ENCODE measurements at places on chromosomes 4 and X. TPM values are rescaled to one million over a fixed set of nuclear protein-coding genes. Genes with fewer than 3 reads are reported as not detected.

GRCh38 chrX:9440116-9440844, 24.6 kb upstream of the TBL1X start:
- DNase-seq: no peak

- DNase-seq: no peak
Measured at GRCh38 chrX:51853251-51853650, 40.2 kb upstream of the MAGED1 start.

DNA sequence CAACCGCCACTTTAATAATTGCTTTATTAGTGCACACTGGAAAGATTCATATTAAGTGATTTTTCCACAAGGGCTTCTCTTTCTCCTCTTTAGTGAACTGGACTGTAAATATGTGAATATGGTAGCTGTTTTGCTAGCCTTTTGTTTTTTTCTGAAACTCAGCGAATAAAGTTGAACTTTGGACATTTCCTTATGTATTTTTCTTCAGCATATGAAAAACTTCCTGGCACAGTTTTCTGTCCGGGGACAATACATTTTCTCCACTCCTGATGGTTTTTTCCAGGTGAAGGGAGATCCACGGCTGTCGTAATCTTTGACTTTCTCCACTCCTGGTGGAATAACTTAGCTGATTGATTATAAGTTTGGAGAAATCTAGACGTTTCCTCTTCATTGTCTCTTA, 457.4 kb upstream of the FAT1 start:
- no peak for DNase-seq

GRCh38 chr4:58225460-58225859, 1115.3 kb upstream of the IGFBP7 start:
- DNase-seq: no peak

- no peak for DNase-seq
Measured at GRCh38 chr4:102598762-102599374, 97.7 kb downstream of the NFKB1 start.

GRCh38 chrX:130393451-130394074, 8.1 kb upstream of the GPR119 start:
- peak; percentile 56 for DNase-seq

DNA sequence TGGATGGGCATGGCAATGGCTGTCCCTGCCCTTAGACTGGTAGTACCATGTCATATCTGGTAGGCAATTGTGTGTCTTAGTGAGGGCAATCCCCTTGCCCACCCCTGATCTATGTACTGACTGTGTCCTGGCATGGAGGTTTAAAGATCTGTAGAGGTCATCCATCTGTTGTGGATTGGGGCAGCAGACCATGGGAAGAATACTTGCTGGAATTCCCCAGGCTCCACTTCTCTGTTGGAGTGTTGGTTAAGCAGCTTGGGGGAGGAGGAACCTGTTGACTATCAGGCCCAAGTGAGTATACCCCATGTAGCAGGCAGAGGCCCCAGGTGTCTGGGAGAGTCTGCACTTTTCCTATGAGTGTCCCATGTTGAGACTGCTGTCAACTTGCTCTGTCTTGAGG, 246.7 kb upstream of the DIPK2B start:
- no peak for DNase-seq

GRCh38 chr4:98605216-98605615, 53.2 kb downstream of the TSPAN5 start:
- DNase-seq: no peak

DNA sequence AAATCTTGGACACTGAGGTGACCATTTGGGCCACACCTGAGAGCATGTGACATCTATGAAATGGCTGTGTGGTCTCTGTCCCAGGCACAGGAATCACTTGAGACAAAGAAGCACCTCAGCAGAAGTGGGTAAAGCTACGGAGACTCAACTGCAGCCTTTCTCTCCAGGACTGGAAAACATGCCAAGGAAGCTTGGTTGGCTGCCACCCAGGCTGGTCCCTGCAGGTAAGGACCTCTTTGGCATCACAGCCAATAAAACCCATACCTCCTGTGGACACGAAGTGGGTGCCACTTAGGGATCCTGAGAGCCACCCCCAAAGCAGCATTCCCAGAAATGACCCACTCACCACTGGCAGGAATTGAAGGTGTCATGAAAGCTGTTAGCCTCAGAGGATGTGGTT, 74.6 kb downstream of the LEF1 start:
- no peak for DNase-seq

PPP1R2C gene
- total RNA-seq: not detected

TLL1 gene
- total RNA-seq: 1.6 TPM

AKAP17A gene
- total RNA-seq: 41.0 TPM

All from Peyer's patch (tissue), 4 donors.